ENCODE measurements at places on chromosomes 6 and 20. TPM values are rescaled to one million over a fixed set of nuclear protein-coding genes. Genes with fewer than 3 reads are reported as not detected.

DNA sequence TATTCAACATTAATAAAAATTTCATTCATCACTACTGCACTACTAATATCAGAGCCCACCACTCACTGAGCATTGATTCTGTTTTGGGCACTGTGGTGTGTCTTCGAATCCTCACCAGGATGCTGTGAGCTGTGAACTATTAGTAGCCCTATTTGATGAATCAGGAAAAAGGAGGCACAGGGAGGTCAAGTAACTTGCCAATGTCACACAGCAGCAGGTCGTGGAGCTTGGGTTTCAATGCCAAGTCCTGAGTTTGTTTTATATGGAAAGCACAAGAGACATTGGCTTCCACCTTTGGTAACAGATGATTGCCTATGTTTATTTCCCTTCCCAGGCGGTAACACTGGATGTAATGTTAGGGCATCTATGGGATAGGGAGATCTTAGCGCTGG is 15.0 kb downstream of the NQO2 start:
- DNase-seq: no peak

GRCh38 chr20:3377644-3378043 is 29.8 kb downstream of the DNAAF9 start:
- DNase-seq: no peak

DNA sequence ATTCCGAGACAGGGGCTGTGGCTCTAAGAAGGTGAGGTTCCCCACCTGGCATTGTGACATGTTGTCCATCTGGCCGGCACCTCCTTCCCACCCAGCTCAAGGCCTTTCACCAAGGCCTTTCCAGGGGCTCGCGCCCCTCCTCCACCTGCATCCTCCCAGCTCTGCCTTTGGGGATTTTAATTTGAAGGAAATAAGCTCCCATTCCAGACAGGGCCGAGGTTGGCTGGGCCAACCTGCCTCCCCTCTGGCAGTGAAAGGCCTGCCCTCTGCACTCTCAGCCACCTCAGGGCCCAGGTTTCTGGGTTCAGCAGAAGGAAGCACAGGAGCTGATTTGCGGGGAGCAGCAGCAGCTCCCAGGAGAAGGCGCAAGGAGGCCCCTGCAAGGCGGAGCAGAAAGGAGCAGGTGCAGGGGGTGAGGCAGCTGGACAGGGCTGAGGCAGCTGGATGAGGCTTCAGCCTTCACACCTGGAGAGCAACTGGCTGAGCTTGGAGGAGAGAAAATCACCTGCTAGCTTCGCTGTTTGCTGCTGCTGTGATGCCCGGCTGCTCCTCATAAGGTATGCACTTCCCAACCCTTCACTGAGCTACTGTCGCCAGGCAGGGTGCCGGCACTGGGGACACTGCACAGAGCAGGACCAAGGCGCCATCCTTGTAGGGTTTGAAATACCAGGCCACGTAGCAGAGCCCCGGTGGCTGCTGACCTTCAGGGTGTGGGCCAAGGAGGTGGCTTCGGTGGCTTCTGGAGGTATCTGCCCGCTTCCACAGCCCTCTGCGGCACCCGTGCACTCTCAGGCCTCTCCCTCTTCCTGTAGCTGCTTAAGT is 147.0 kb downstream of the SYNDIG1 start:
- no peak for DNase-seq

DNA sequence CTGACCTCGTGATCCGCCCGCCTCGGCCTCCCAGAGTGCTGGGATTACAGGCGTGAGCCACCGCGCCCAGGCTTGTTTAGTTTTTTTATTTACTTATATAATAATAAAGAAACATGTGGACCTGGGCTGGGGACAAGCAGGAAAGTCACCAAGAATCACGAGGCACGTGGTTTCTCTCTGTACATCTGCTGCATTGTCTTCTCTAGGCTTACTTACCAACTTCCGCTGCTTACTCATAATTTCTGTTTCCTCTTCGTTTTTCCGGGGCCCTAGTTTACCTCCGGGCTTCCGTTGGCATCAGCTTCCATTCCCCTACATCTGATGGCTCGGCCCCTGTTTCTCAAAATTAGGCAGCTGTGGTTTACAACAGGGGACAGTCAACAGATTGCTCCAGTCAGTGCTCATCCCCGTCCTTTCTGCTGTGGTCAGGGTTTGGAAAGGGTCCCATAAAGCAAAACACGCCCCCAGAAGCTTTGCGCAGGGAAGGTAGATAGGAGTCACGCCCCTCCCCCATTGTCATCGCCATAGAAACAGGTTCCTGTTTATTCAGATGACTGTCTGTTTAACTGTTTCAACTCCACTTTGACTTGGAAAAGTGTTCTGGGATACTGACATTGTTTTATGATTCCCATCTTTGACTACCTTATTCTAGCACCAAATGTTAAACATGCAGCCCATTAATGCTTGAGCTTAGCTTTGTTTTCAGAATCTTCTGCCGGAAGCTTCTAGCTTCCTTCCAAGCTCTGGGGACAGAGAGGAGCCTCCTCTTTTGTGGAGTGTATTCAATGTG is 31.9 kb upstream of the TXLNB start:
- DNase-seq: peak; percentile 84

- no peak for DNase-seq
These were observed 1.8 kb downstream of the SIM1 start for GRCh38 chr6:100462706-100463629.

GRCh38 chr20:51306521-51307358 is 235.8 kb downstream of the NFATC2 start:
- peak; percentile 75 for DNase-seq

DNA sequence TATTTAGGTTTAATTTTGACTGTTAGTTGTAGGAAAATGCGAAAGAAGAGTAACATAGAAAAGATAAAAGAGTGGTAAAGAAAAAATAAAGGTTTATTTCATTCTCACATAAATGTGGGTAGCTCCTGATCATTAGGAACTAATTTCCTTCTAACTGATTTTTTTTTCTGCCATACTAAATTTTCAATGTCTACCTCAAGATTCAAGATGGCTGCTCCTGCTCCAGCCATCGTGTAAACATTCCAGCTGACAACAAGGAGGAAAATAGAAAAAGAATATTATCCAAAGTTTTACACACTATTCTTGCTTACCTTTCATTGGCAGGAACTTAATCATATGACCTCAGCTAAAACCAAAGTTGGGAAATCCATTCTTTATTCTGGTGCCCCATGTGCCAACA is 488.2 kb downstream of the LMBRD1 start:
- DNase-seq: no peak

AGER gene
- total RNA-seq: 12.5 TPM

CASS4 gene
- total RNA-seq: 26.0 TPM

RAB23 gene
- total RNA-seq: 0.08 TPM

All from CD8-positive, alpha-beta T cell (primary cell).